ENCODE measurements at places on chromosomes 3 and 15.

- no peak for DNase-seq
Observed at GRCh38 chr3:129836381-129837064, 57.0 kb downstream of the TMCC1 start.

DNA sequence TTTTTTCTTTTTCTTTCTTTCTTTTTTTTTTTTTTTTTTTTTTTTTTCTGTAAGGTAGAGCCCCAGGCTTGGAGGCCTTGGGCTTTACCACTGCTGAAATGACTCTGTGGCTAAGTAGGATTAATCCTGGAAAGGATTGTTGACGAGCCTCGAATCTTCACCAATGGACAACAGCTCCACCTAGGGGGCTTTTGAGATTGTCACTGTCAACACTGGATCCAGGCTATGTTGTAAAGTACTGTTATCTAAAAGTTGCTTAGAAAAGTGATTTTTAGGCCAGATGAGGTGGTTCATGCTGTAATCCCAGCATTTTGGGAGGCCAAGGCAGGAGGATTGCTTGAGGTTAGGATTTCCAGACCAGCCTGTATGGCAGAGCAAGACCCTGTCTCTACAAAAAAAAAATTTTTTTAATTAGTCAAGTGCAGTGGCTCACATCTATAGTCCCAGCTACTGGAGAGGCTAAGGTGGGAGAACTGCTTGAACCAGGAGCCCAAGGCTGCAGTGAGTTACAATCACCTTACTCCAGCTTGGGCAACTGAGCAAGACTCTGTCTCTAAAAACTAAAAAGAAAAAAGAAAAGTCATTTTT lies 41.6 kb downstream of the KLHL18 start:
- DNase-seq: no peak

- no peak for DNase-seq
Observed at GRCh38 chr15:67267440-67267839, 12.9 kb downstream of the IQCH start.

GRCh38 chr3:154886437-154886836 lies 193.7 kb upstream of the MME start:
- DNase-seq: no peak

DNA sequence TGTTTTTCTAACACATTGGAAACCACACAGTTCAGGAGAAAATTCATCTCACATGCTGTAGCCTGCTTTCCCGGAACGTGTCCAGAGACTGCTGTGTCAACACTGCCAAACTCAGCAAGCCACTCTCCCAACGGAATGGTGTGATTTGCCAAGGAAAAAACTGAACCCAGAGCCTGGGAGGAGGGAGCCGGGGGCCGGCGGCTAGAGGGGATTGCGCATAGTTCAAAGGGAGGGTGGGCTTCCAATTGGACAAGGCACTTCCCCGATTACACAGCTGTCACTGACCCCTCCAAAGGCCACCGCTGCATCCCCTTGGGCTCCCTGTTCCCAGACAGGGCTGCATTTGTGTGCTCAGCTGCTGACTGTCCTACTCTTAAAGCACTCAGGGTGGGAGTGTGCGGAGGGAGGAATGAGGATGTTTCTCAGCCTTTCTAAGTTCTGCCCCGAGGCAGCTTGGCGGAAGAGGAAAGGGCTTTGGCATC lies 256.2 kb downstream of the ZNF621 start:
- DNase-seq: no peak

DNA sequence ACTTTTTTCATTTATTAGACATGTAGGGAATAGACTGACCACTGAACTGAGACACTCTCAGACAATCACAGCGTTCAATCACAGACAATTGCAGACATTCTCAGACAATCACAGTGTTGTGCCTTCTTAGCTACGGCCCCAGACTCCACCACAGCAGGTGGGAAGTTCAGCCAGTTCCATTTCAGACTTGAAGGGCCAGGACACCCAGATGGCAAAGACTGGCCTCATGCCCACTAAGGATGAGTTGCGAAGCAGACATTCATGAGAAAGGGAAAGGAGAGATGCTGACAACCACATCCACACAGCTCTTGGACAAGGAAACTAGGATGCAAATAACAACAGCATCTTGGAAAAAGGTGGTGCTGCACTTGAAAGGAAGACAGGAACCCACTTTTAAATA lies 21.9 kb upstream of the ALDH1L1 start:
- DNase-seq: no peak

DNA sequence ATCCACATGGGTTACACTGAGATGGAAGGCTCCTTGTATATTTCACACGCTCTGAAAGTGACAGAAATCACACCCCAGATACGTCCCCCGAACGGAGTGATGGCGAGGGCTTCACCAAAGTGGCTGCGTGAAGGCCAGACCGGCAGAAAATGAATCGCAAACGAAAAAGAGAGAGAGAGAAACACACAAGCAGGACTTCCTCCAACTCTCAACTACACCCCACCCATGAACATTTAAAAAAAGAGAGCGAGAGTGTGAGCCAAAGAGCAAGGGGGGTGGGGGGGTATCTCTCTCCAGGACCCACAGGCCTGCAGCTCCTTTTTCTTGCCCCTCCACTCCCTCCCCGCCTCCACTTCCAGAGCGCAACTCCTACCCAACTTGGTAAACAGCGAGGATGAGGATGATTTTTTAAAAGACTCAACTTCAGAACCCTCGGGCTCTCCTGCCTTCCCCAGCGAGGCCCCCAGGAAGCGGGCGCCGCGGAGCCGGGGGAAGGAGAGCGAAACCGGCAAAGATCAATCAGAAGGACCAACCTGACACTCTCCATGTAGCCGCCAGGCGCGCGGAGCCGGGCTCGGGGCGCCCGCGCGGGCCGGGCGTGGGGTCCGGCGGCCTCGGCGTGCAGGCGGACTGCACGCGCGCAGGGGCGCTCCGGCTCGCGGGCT lies 519.1 kb downstream of the FOXP1 start:
- DNase-seq: no peak

GRCh38 chr3:42778644-42779043 lies 5.6 kb upstream of the CCDC13 start:
- DNase-seq: no peak

DNA sequence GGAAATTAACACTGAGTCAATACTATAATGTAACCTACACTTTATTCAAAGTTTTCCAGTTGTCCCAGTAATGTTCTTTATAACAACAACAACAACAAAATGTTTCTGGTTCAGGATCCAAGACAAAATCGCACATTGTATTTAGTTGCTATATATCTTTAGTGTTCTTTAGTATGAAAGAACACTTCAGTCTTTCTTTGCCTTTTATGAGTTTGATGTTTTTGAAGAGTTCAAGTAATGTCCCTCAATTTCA lies 7.6 kb upstream of the GRAMD1C start:
- DNase-seq: no peak

- no peak for DNase-seq
Observed at GRCh38 chr15:27833974-27834373, 265.1 kb downstream of the OCA2 start.

- no peak for DNase-seq
Observed at GRCh38 chr3:172040981-172041963, 1.9 kb downstream of the FNDC3B start.

- DNase-seq: no peak
Observed at GRCh38 chr3:4351164-4351855, 48.1 kb downstream of the SETMAR start.

DNA sequence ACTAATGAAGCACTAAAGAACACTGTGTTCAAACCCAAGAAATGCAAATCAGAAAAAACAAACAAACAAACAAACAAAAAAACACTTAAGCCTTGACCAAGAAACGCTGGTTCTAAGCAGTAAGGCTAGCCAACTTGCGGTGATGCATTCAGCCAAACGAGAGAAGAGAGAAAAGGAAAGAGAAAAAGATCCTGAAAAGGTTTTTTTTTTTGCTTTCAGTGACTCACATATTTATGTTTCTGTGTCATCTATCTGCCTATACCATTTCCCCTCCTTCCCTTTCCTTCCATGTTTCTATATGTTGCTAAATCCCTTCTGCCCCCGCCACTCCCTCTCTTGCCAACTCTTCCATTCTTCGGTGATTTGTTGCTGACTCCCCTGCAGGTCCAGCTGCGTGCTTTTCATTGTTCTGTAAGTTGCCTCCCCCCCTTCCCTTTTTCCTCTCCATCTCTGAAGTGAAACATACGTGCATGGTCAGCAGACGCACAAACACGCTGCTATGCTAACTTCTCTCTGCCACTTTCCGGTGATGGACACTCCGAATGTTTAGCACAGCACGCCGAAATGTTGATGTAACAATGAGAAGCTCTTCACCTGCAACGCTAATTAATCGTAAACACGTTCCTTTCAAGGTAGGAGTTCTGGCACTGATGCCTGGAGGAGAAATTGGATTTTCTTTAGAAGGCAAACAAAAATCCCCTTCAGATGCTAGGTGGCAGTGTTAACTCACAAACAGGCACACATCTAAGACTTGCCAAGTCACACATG lies 154.4 kb downstream of the TUSC7 start:
- no peak for DNase-seq

DNA sequence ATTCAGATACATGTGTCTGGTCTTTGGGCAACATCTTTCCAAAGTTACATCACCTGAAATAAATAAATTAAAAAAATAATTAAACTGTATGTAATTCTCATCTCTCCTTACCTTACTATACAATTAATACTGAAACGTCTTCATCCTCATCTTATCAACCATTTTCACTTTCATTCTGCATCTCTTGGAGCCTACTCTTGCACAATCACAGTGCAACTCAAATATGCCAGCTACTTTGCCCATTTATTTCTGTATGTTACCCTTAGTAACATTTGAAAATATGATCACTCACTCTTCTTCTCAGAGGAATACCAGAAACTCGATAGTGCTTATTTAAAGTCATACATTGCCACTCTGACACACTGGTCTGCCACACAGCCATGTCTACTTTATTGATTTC lies 1357.1 kb upstream of the CADM2 start:
- no peak for DNase-seq

DNA sequence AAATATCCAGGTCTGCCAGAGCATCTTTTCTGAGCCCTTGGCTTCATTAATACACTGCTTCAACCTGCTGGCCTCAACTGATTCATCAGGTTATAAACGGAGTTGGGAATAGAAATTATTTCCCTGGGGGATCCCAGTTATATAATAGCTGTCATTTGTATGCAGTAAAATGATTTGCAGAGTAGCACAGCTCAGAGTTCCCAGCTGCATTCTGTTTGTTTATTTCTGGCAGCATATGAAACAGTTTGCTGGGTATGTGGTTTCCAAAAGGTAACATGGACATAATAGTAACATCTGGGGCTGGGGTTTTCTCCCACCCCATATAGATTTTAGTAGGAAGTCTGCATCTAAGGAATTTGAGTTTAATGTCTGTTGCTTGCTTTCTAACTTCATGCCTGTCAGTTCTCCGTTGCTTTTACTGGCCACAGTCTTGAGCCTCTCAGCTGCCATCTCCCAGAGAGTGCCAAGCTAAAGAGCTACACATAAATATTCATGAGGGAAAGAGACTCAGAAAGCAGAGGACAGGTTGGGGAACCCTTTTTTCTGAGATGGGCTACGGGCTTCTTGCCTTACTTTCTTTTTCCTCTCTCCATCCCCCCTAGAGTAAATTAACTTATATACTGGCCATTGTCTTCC lies 124.6 kb downstream of the TMEM108 start:
- no peak for DNase-seq

GRCh38 chr3:56894881-56895431 lies 93.2 kb upstream of the ARHGEF3 start:
- no peak for DNase-seq

DNA sequence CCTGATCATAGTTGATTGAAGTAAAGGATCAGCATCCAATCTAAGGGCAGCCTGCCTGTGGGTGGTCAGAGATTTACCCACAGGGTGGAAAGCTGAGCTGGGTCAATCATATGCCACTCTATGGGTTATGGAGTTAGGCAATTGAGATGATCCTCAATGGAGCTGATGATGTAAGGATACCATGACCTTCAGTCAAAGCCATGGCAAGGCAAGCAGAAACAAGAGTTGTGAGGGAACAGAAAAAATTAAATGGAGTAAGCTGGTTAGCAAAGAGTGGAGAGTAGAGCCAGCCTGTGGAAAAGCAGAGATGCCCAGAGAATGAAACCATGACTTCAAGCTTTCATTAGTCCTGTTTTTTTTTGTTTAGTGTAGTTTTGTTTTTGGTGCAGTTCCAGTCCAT lies 5.7 kb upstream of the IQGAP1 start:
- DNase-seq: no peak

DNA sequence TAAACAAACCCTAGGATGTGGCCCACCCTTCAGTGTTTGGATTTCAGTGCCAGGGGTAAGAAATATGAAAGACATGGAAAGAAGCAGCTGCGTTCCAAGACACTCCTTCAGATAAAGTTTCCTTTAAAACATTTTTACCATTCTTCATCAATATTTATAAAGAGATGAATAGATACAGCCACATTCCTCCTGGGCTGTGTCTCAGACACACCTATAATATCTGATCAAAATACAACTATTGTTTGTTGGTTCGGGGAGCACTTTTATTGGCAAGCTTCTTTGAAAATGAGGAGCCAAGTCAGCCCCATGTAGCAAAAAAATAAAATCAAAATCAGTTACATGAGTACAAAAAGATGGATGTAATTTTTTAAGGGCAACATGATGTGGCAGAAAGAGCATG lies 53.2 kb downstream of the RPL22L1 start:
- DNase-seq: no peak

GRCh38 chr3:156763931-156764720 lies 62.0 kb upstream of the LEKR1 start:
- no peak for DNase-seq

DNA sequence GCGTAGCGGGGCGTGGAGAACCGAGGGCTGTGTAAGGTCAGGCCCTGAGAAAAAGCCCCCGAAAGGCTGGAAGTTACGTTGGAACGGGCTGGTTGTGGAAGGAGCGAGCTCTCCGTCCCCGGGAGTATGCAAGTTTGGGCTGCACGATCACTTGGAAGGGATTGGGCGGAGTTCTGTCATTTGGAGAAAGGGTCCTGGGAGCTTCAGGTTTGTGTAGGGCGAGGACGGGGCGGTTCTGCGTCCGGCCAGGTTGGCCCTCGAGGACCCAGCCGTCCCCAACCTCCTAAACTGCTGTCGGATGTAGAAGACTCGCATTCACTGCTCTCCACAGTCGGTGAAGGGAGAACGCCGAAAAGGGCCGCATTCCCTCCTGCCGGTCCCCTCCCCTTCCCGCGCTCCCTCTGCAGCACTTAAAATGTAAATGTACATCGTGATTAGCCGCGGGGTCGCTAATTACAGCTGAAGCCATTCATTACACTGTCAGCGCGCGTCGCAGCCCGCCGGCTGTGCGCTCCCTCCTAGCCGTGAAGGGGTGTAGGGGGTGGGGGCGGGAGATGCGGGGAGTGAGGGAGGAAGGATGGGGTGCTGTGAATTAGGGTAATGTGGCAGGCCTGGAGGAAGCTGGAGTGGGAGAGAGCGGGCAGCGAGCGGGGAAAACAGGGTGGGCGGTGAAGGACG lies 2.5 kb upstream of the RPP25 start:
- DNase-seq: no peak

DNA sequence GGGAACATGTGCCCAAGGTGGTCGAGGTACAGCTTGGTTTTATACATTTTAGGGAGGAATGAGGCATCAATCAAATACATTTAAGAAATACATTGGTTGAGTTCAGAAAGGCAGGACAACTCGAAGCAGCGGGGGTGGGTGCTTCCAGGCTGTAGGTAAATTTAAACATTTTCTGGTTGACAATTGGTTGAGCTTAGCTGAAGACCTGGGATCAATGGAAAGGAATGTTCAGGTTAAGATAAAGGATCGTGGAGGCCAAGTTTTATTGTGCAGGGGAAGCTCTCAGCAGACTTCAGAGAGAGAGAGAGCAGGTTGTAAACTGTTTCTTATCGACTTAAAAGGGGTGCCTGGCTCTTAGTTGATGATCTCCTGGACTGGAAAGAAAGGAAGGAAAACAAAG lies 11.3 kb downstream of the CPN2 start:
- no peak for DNase-seq
